ENCODE measurements at places on chromosomes 2 and 18. TPM values are rescaled to one million over a fixed set of nuclear protein-coding genes. Genes with fewer than 3 reads are reported as not detected.
A peak's percentile ranks its signal among the peaks of the same experiment; 100 is the strongest.

Gene GAL3ST2
- total RNA-seq, result 70.2 TPM

Gene NOSTRIN
- total RNA-seq, result 29.0 TPM

Gene RHOB
- total RNA-seq, result 165 TPM

Gene CLEC4F
- total RNA-seq, result 0.12 TPM

Gene KCNE4
- total RNA-seq, result 0.42 TPM

Gene TWIST2
- total RNA-seq, result 2.7 TPM

Gene RNF25
- total RNA-seq, result 12.6 TPM

GRCh38 chr18:32934201-32934600 lies 161.4 kb upstream of the KLHL14 start:
- DNase-seq, result no peak
- H3K27me3 ChIP-seq, result no peaks in the 10 kb centered on the region
- no peak overlapping the region for H3K4me3 ChIP-seq
- no peak overlapping the region for H3K27ac ChIP-seq

DNA sequence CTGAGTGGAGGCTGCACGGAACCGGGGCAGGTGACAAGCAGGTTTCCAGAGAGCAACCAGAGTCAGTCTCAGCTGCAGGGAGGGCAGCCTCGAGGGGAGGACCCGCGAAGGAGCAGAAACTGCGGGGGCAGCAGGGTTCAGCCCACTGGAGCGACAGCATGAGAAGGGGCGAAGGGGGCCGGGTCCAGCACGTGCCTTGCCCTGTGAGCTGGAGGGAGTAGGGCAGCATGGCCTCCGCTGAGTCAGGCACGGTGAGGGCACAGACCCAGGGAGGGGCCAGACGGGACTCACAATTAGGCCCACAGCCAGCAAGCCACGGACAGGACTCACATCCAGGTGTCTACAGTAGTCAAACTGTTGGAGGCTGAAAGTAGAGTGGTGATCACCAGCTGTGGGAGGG lies 22.7 kb upstream of the ATP9B start:
- H3K4me1 ChIP-seq, result no peaks in the 10 kb centered on the region
- no peak overlapping the region for H3K27ac ChIP-seq
- H3K4me3 ChIP-seq, result no peak overlapping the region
- no peaks in the 10 kb centered on the region for H3K36me3 ChIP-seq
- no peak for DNase-seq
- H3K27me3 ChIP-seq, result no peaks in the 10 kb centered on the region

DNA sequence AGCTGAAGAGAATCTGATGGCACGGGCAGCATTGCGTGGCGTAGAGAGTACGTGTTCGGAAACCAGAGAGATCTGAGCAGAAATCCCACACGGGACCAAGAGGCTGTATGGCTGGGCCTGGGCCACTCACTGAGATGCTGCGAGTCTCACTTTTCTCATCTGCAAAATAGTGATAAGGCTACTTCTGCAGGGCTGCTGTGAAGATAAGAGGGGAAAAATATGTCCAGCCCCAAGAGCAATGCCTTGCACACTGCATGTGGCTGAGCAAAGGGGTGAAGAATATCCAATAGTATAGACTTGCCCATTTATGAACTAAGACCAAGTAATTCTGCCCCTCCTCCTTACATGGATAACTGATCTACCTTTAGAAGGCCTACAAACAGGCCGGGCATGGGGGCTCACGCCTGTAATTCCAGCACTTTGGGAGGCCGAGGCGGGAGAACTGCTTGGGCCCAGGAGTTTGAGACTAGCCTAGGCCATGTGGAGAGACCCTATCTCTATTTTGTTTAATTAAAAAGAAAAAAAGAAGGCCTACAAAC lies 3.1 kb downstream of the FECH start:
- no peak overlapping the region for H3K27ac ChIP-seq
- H3K27me3 ChIP-seq, result no peaks in the 10 kb centered on the region
- DNase-seq, result no peak
- no peaks in the 10 kb centered on the region for H3K36me3 ChIP-seq
- peaks cover 9% of the 10 kb centered on the region for H3K4me1 ChIP-seq
- H3K4me3 ChIP-seq, result no peak overlapping the region

GRCh38 chr2:8352296-8352695 lies 329.6 kb upstream of the ID2 start:
- no peaks in the 10 kb centered on the region for H3K36me3 ChIP-seq
- no peaks in the 10 kb centered on the region for H3K27me3 ChIP-seq
- H3K4me1 ChIP-seq, result no peaks in the 10 kb centered on the region

- no peak for DNase-seq
- no peak overlapping the region for H3K4me3 ChIP-seq
- H3K27me3 ChIP-seq, result no peaks in the 10 kb centered on the region
- H3K27ac ChIP-seq, result no peak overlapping the region
These were observed 90.5 kb downstream of the CHST9 start for GRCh38 chr18:27094621-27095020.

- no peaks in the 10 kb centered on the region for H3K4me1 ChIP-seq
- H3K4me3 ChIP-seq, result no peak overlapping the region
- H3K36me3 ChIP-seq, result no peaks in the 10 kb centered on the region
- H3K27ac ChIP-seq, result no peak overlapping the region
- DNase-seq, result no peak
These were observed 60.4 kb downstream of the ZBTB7C start for GRCh38 chr18:48348739-48349138.

- peaks cover 7% of the 10 kb centered on the region for H3K4me1 ChIP-seq
- peaks cover 44% of the 10 kb centered on the region for H3K27me3 ChIP-seq
- H3K4me3 ChIP-seq, result no peak overlapping the region
- H3K36me3 ChIP-seq, result no peaks in the 10 kb centered on the region
These were observed 3.0 kb downstream of the INHBB start for GRCh38 chr2:120348737-120349439.

DNA sequence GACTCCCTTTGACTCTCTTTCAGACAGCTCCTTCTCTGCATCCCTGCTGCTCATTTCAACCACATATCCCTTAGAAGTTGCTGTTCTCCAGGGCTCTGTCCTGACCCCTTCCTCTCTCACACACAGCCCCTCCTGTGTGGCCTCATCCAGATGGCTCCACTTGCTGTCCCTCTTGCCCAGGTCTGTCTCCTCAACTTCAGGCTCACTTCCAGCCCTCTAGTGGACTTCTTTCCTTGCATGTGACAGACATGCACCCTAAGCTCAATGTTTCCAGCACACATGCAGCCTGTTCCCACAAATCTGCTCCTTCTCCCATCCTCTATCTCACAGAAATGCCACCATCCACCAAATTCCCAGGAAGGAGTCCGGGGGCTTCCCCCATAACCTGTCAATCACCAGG lies 9.0 kb upstream of the MRPL19 start:
- no peaks in the 10 kb centered on the region for H3K4me1 ChIP-seq
- DNase-seq, result no peak
- H3K4me3 ChIP-seq, result no peak overlapping the region
- no peak overlapping the region for H3K27ac ChIP-seq
- H3K27me3 ChIP-seq, result no peaks in the 10 kb centered on the region
- H3K36me3 ChIP-seq, result no peaks in the 10 kb centered on the region

DNA sequence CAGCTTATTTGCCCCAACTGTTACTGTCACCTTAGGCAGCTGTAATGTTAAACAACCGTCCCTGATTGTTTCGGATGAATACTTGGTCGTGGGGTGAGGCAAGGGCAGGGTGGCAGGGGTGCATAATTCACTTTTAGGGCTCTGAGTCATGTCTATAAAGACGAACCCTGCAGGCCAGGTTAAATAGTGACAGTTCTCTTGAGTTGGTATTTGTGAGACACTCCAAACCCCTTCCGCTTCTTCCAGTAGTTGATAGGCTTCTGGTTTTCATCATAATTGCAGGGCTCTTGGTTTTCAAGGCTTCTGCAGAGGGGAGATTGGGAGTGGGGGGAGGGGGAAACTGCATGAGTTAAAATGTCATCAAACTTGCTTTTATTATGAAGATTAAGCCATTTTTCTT lies 97.2 kb upstream of the TSPYL6 start:
- no peak for DNase-seq
- H3K36me3 ChIP-seq, result no peaks in the 10 kb centered on the region
- no peaks in the 10 kb centered on the region for H3K4me1 ChIP-seq
- H3K27ac ChIP-seq, result no peak overlapping the region
- no peaks in the 10 kb centered on the region for H3K27me3 ChIP-seq

DNA sequence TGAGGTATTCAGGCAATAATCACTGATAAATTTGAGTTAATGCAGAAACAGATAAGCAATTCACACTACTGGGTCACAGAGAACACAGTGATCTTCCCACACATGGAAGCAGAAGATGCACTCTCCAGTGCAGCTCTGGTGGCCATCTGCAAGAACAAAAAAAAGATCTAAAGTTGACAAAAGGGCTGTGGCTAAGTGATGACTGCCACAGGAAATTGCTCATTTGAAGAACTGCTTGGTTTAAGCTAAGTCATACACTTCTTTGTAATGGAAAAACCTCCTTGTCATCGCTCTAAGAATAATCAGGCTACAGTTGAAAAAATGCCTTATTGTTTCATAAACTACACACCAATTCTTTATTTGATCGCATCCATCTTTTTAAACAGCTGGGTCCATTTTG lies 115.1 kb downstream of the DTNB start:
- H3K4me1 ChIP-seq, result no peaks in the 10 kb centered on the region
- no peak for DNase-seq
- H3K27me3 ChIP-seq, result no peaks in the 10 kb centered on the region
- H3K4me3 ChIP-seq, result no peak overlapping the region
- H3K27ac ChIP-seq, result no peak overlapping the region

DNA sequence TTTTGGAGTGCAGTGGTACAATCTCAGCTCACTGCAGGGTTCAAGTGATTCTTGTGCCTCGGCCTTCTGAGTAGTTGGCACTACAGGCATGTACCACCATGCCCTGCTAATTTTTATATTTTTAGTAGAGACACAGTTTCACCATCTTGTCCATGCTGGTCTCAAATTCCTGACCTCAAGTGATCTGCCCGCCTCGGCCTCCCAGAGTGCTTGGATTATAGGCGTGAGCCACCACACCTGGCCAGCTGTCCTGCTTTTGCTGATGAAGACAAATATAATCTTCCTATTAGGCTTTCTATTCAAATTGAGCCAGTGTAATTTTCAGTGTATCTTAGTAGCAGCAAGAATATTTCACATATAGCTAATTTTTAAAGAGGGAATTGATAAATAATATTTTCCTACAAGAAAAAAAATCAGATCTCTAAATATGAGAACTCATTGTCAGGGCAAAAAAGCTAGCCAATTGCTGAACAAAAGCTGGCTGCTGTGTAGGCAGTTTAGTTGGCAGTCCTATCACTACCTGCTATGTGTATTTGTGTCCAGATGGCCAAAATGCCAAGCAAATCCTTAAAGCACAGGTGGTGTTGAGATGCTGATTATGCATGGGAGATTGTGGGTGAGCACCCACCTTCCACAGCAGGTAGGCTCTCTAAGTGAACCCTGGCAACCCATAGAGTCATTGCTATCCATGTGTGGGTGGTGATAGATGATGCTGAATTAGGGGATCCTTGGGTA lies 60.8 kb upstream of the STAM2 start:
- H3K4me3 ChIP-seq, result no peak overlapping the region
- DNase-seq, result no peak
- H3K36me3 ChIP-seq, result no peaks in the 10 kb centered on the region

DNA sequence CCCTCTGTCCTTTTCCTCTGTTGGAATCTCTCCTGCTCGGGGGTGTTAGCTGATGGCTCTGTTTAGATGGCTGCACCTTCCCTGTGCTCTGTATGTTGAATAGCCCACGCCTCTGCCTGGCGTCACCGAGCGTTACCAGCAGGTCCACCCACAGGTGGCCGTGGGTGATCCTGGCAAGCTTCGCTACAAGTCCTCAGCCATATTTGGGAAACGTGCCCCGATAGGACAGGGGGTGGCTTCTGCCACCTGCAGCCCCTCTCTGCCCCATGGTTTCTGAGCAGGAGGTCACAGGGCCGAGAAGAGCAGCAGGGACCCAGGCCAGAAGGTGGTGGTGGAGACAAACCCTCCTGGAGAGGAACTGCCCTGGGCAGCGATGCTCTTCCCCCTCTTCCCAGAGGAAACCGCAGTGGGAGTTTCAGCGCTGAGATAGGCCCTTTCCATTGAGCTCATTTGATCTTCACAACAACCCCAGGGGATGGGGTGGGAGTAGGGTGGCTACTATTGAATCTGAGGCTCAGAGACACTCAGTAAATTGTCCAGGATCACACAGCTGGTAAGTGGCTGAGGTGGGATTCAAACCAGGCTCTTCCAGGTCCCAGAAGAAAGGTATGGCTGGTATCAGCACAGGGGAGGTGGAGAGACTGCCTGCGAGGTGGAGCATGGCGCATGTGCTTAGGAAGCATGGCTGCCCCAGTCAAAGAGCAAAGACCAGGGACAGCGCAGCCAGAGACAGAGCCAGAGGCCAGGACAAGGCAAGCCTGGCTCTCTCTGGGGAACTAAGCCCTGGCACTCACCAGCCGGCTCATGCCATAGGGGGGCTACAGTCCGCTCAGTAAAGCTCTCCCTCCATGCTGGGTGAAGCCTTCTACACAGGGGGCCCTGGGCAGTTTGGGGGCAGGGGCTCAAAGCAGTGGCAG lies 15.0 kb downstream of the NGEF start:
- DNase-seq, result peak; percentile 13
- no peaks in the 10 kb centered on the region for H3K36me3 ChIP-seq
- H3K27me3 ChIP-seq, result no peaks in the 10 kb centered on the region
- no peaks in the 10 kb centered on the region for H3K4me1 ChIP-seq
- no peak overlapping the region for H3K4me3 ChIP-seq

- H3K4me3 ChIP-seq, result no peak overlapping the region
- no peaks in the 10 kb centered on the region for H3K4me1 ChIP-seq
- no peak for DNase-seq
- H3K27me3 ChIP-seq, result no peaks in the 10 kb centered on the region
- H3K27ac ChIP-seq, result no peak overlapping the region
These were observed 22.6 kb downstream of the CFAP65 start for GRCh38 chr2:219018726-219019125.

GRCh38 chr2:232567721-232568120 lies 17.2 kb downstream of the EIF4E2 start:
- H3K4me3 ChIP-seq, result no peak overlapping the region
- no peak for DNase-seq
- H3K27me3 ChIP-seq, result no peaks in the 10 kb centered on the region
- peaks cover 25% of the 10 kb centered on the region for H3K36me3 ChIP-seq
- no peak overlapping the region for H3K27ac ChIP-seq

- H3K36me3 ChIP-seq, result no peaks in the 10 kb centered on the region
- no peaks in the 10 kb centered on the region for H3K4me1 ChIP-seq
- H3K27me3 ChIP-seq, result no peaks in the 10 kb centered on the region
- no peak for DNase-seq
- H3K27ac ChIP-seq, result no peak overlapping the region
These were observed 654.8 kb downstream of the SLC4A3 start for GRCh38 chr2:220282236-220282635.

DNA sequence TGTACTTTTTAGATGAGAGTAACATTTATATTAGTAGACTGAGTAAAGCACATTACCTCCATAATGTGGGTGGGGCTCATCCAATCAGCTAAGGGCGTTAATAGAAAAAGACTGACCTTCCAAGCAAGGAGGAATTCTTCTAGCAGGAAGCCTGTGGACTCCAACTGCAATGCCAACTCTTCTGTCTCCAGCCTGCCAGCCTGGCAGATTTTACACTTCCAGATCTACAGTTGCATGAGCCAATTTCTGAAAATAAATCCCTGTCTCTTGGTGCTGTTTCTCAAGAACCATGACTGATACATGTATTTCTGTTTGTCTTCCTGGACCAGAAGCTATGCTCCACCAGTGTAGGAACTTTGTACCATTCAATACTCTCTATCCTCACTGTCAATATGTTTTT lies 69.0 kb upstream of the LMAN1 start:
- H3K36me3 ChIP-seq, result no peaks in the 10 kb centered on the region
- H3K27me3 ChIP-seq, result no peaks in the 10 kb centered on the region
- H3K27ac ChIP-seq, result no peak overlapping the region

- H3K27me3 ChIP-seq, result no peaks in the 10 kb centered on the region
- H3K36me3 ChIP-seq, result no peaks in the 10 kb centered on the region
- no peaks in the 10 kb centered on the region for H3K4me1 ChIP-seq
- no peak overlapping the region for H3K4me3 ChIP-seq
These were observed 57.5 kb downstream of the OSR1 start for GRCh38 chr2:19300961-19301360.

Measured in colonic mucosa (tissue), 4 donors.